Stimulated activated CD8-positive, alpha-beta memory T cell treated with anti-CD3 and anti-CD28 coated beads, Interleukin-4, amount 100 ng/mL, for 1 hour (primary cell): ENCODE measurements at places on chromosomes 2 and 18.

GRCh38 chr2:29475499-29475898 lies 360.3 kb downstream of the CLIP4 start:
- no peak for DNase-seq

DNA sequence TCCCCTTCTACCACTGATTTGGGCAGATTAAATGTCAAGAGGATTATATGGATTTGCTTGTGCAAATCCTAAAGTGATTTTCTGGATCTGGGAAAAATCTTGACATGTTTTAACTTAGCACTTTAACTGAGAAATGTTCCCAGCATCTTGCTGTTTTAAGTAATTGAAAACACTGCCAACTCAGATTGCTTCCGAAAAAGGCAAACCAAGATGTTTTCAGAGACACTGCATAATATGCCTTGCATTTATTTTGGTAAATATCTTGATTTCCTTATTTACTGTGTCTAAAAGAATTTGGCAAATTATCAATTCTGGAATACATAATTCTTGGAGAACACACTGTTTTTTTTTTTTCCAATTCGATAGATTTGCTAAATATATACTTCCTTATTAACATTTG lies 385.0 kb upstream of the FAM98A start:
- no peak for DNase-seq

DNA sequence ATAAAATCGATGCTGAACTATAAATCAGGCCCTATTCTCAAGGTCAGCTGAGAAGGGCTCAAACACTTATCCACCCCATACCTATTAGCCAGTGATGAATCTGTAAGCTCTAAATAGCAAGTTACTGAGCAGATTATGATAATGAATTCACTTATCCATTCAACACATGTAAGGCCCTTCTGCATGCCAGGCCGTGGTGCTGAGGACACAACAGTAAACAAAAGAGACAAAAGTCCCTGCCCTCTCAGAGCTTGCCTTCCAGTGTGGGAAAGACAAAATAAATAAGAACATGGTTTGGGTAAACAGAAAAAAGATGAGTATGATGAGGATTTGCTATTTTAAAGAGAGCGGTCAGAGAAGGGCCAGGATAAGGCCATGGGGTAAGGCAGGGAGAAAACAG lies 11.7 kb downstream of the TTC32 start:
- DNase-seq, result no peak

GRCh38 chr2:100978582-100979191 lies 23.4 kb upstream of the RPL31 start:
- no peak for DNase-seq

DNA sequence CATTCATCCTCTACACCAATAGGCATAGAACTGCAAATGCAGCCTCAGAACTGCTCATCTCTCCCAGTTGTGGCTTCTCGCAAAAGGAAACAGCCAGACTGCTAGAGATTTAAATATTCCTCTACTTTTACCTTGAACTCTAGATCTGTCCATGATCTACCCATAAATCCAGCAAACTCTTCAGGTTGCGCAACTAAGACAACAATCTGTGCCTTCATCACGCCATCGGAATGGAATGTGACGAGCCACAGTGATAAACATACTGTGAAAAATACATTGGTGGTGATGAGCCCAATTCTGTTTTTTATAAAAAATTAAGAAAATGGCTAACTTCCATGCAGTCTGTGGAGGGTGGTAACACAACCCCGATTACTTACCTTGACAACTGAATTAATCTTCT lies 626.7 kb downstream of the LRRTM4 start:
- no peak for DNase-seq

DNA sequence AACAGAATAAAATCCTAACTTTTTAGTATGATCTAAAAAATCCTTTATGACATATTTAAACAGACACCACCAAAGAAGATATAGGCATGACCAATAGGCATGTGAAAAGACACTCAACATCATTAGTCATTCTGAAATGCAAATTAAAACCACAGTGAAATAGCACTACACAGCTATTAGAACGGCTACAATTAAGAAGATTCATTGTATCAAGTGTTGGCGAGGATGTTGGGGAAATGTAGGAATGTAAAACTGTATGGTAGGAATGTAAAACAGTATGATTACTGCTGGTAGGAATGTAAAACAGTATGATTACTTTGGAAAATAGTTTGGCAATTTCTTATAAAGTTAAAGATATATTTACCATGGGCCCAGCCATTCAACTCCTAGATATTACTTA lies 253.3 kb upstream of the TCF4 start:
- DNase-seq, result no peak

- DNase-seq, result no peak
Measured at GRCh38 chr18:27609221-27609620, 424.1 kb upstream of the CHST9 start.

DNA sequence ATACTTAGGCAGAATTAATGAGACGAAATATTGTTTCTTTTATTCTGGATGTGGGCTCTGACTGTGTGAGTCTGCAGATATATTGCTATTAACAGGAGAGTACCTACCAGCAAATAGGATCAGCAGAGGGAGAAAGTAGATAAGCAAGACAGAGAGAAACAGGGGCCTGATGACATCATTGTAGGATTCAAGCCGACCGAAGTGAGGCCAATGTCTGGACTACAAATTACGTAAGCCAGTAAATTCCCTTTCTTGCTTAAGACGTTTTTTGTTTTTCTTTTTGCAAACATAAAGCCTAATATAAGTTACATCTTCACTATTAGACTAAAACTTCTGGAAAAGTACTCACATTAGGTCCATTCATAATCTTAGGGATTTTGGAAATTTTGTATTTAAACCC lies 21.4 kb upstream of the PTPRM start:
- no peak for DNase-seq

- DNase-seq, result no peak
Measured at GRCh38 chr2:127014630-127015029, 92.3 kb downstream of the BIN1 start.

GRCh38 chr2:88874063-88874657 lies 182.7 kb downstream of the RPIA start:
- DNase-seq, result no peak

DNA sequence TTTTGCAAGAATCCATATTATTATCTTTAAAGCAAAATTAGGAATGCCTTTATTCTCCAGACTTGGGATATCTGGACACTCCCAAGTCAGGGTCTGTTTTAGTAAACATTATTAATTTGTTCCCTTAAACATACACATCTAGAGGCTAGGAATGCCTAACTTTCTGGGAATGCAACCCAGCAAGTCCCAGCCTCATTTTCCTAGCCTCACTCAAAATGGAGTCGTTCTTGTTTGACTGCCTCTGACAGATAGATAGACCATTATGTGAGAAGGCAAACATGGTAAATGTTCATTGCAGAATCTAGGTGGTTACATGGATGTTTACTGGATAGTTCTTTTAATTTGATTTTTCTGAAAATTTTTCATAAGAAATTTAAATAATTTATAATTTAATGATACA lies 270.1 kb upstream of the STON1 start:
- DNase-seq, result no peak

DNA sequence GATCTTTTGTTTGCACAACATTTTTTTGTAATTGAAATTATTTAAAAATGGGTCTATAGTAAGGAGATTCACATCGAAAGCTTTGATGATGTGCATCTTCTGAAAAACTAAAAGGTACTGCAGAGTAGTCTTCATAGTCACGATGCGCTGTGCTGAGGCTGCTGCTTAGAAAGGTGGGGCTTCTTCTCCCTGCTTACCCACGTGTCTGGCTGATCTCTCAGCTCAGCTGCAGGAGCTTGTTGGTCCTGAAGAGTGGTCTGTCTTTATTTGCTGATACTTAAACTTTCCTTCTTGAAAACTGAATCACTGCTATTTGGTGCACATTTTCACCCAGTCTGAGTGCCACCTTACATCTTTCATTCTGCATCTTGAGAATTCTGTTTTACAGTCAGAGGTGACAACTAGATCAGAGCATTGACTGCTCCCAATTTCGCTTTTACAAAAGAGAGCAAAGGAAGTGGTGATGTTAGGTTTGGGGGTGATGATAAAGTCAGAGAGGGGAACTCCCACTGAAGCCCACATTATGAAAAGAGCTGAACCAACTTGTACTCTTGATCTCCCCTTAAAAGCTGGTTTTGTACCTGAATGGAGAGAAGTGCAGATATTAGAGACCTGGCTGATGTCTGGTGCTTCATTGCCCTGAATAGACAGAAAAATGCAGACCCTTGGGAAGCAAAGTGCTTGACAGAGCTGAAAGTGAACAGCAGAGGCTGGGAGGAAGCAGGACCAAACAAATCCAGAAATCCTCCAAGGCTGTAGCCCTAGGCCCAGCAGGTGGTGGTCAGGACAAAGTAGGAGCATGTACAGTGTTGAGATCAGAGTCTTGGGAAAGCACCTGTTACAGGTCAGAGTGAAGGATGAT lies 984.5 kb downstream of the TSN start:
- DNase-seq, result no peak

DNA sequence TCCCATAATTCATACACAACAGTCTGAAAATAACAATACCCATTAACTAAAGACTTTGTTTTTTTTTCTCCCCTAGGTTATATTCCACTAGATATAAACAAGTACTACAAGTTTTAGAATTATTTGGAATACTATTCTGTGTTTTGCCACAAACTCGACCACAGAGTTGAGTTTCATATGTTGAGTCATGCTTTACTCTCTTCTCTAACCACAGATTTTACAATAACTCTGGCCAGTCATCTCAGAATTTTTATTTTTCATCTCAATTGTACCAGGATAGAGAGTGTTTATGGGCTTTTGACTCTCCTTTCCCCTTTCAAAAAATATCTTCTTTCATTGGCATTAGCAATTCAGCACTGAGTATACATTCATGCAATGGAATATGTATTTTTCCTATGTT lies 348.7 kb upstream of the GALNT5 start:
- DNase-seq, result no peak

DNA sequence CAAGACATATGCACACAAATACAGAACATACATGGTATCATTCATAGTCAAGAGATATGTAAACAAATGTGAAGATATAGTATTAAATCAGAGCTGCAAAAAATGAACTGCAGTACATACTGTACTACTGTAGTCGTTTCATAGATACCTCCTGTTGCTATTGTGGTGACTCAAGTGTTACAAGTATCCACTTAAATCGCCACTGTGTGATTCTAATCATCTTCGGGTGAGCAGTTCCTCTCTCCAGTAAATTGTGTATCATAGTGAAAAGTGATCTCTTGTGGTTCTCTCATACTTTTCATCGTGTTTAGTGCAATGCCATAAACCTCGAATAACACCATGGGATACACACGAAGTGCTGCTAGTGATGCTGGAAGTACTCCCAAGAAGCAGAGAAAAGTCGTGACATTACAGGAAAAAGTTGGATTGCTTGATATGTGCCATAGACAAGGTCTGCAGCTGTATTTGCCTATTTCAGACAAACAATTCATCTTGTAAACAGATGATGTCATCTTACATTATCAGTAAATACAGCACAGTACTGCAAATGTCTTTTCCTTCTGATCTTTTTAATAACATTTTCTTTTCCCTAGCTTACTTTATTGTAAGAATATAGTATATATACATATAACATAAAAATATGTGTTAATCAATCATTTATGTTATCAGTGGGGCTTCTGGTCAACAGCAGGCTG lies 222.2 kb downstream of the BCL11A start:
- DNase-seq, result no peak

GRCh38 chr2:102826904-102827303 lies 65.1 kb downstream of the TMEM182 start:
- DNase-seq, result no peak

- DNase-seq, result no peak
Measured at GRCh38 chr2:10909050-10909995, 2.4 kb upstream of the KCNF1 start.

DNA sequence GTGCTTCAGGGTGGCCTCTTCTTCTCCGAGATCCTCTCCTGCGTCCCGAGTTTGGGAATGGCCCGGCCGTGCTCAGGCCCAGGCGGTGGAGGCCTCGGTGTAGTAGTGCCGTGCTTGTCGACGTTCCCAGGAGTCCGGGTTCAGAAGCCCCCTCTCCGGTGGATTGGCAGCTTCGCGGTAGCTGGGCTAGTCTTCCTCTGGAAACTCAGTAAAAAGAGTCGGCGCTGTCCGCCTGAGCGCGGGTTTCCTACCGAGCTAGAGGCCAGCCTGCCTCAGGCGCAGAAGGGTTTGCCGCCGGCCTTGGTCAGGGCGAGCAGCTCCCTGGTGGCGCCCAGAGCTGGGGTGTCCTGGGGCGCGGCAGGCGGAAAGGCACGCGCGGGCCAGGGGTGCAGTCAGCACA lies 3.2 kb downstream of the RALBP1 start:
- DNase-seq, result no peak

DNA sequence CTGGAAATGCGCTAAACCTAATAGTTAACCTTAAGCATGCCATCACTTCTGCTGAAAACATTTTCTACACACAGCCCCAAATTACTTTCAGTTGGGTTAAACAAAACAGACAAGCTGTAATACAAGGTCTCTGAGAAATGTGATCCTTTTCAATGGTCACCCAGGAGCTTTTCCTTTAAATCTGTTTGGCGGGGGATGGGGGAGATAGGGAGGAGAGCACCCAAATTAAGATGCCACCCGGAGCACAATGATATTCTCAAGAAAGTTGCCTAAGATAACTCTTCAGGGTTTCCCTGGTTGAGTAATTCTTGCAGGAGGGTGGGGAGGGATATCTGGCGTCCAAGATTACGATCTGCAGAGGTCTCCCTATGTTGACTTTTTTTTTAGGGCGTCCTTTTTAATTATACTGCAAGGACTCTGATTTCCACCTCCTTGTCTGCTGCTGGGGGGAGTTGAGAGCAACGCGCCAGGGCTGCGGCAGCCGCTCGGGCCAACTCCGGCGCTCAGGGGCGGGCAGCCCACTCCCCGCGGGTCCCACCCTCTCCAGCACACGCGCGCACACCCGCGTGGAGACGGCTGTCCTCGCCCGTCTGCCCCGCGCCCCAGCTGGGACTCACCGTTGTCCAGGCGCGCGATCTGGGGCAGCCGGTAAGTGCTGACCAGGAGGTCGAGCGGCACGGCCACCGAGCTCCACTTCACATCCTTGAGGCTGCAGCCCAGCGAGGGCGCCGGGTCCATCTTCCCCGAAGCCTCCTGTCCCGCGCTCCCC lies 807 bp downstream of the GAREM1 start:
- DNase-seq, result no peak

DNA sequence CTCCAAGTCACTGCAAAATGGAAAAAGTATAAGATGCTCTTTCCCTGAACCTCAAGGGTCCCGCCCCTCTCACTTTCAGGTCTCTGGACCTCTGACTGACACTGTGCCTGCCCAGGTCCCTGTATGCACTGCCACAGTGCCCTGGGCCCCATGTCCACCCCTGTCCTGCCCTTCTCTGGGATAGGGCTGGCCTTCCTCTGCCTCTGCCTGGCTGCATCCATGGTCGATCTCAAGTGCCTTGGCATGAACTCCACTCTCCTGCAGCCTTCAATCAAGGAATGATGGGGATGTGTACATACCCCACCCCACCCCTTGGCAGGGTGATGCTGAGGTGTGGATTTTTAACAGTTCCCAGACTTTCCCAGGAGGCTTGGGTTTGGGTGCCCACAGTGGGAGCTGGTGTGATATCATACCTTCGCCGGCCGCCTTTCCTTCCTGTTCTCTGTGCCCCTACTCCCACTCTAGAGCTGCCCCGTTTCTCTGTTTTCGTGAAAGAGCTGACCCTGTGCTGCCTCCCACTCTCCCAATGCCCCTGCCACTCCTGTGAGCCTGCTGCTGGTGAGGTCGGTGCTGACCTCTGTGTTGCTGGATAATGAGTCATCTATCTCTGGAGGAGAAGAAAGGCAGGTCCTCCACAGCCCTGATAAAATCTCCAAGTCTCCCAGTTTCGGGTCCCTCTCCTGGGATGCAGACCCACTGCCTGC lies 18.9 kb downstream of the PTPN18 start:
- DNase-seq, result no peak
